ENCODE measurements at places on chromosomes 3 and 15.

DNA sequence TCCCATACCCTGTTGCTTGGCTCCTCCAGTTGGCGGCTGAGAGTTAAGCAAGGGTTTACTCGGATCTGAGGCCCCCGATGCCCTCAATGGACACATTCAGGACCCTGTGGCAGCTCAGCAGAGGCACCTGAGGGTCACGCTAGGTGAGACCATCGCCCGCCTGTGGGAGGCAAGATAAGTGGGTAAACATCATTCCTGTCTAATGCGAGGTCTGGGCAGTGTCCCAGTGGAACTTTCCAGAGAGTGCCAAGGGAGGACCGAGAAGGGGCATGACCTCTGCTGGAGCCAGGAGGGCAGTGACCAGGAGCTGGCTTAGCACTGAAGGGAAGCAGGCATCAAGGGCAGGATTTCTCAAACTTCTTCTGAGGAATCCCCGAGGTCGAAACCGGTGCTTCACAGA lies 65.4 kb upstream of the SEC61A1 start:
- DNase-seq = no peak

- no peak for DNase-seq
Measured at GRCh38 chr3:100630664-100631063, 21.3 kb downstream of the ADGRG7 start.

GRCh38 chr3:55486857-55487380 lies at the start of gene WNT5A:
Gene WNT5A (minus strand): TSS chr3:55487306. CDS start chr3:55486985, 321 bp downstream.
- no peak for DNase-seq

GRCh38 chr3:45639044-45639392 lies 44.5 kb downstream of the LIMD1 start:
- no peak for DNase-seq

GRCh38 chr3:30504939-30505338 lies 101.5 kb upstream of the TGFBR2 start:
- DNase-seq = no peak

- DNase-seq = no peak
Measured at GRCh38 chr15:66773129-66773873, 71.3 kb downstream of the SMAD6 start.

DNA sequence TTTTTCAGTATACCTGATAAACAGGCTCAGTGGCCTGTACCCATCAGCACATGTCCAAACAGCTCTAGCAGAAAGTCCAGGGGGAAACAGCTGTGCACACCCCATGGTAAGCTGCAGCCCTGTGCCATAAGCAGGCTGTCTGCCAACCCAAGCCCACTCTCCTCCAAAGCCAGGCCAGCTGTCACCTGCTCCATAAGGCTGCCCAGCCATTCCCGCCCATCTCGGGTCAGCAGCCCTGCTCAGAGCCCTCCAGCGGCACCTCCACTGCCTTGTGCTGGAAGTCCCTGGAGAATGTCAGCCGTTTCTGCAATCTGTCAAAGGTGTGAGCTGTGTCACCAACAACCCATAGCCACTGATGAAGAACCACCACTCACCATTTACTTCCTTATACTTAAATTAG lies 82.0 kb downstream of the NTRK3 start:
- DNase-seq = no peak

GRCh38 chr3:45367453-45367871 lies 20.9 kb upstream of the LARS2 start:
- no peak for DNase-seq

GRCh38 chr3:169186596-169186995 lies 476.9 kb downstream of the MECOM start:
- DNase-seq = no peak

DNA sequence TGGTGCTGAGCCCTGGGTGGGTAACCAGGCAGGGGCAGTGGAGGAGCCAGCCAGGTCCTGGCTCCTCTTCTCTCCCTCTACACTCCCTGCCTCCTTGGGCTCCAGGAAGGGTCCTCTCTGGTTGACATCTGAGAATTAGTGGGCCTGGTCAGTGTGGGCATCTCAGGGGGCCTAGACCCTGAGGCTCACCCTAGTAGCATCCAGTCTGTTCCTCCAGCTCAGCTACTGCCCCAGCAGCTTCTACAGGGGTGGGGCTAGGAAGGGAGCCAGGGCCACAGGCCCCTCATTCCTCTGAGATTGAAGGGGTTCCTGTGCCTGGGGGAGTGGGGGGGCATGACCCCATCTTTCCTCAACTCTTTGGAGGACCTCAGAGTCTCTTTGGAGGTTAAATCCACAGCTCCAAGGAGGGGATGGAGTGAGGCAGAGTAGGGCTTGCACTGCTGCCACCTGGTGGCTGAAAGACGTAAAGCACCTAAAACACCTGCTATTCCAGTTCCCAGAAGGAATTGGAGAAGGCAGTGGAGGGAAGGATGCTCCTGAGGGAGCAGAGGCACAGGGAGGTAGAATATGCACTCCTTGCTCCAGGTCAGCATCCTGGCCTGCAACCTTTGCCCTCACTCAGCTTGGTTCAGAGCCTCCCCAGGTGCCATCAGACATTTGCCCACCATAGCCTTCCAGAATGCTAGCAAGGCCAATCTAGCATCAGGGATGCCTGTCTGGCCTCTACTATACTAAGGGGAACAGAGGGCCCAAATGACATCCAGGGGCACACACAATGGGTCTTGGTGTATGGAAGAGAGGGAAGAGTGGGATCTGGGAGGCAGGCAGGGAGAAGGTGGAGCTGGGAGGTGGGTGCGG lies 25.1 kb downstream of the C3orf18 start:
- peak; percentile 56 for DNase-seq

- DNase-seq = no peak
Measured at GRCh38 chr3:191753196-191753595, 292.2 kb downstream of the PYDC2 start.

DNA sequence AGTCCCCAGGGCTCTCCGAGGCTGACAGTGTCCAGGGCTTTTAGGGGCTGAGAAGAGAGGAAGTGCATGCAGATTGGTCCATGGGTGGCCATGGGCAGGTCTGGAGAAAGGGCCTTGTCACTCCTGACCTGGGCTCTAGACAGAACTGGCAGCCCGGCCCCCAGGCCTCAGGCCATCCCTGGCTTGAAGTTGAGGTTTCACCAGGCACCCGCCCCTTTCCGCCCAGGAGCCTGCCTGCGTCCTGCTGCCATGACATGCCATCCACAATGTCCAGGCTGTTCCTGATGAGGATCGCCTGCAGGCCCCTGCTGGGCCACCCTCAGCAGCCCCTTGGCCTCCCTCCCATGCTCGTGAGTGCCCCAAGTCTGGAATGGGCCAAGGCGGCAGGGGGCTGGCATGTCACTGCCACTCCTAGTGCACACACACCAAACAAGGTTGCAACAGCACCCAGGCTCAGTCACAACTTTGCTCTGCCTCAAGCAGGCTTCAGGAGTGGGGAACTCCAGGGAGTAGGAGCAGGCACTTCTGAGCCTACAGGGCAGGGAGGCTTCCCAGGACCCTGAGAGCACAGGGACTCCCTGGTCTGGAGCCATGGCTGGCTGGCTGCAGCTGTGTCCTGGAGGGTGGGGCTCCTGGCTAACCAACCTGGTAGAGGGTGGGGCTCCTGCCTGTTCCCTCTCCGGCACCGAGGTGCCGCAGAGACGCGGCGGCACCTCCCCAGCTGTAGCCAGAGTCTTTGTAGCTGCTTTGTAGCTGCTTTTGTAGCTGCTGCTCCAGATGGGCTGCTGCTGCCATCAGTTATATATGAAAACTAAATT lies 1457.1 kb upstream of the GBE1 start:
- DNase-seq = no peak

GRCh38 chr3:126986001-126986400 lies 3.1 kb downstream of the PLXNA1 start:
- no peak for DNase-seq

GRCh38 chr3:178139116-178139515 lies 397.1 kb upstream of the KCNMB2 start:
- no peak for DNase-seq

GRCh38 chr3:111702996-111703985 lies 108.1 kb upstream of the ZBED2 start:
- DNase-seq = no peak

GRCh38 chr15:80967451-80967850 lies 22.2 kb downstream of the MESD start:
- DNase-seq = no peak

DNA sequence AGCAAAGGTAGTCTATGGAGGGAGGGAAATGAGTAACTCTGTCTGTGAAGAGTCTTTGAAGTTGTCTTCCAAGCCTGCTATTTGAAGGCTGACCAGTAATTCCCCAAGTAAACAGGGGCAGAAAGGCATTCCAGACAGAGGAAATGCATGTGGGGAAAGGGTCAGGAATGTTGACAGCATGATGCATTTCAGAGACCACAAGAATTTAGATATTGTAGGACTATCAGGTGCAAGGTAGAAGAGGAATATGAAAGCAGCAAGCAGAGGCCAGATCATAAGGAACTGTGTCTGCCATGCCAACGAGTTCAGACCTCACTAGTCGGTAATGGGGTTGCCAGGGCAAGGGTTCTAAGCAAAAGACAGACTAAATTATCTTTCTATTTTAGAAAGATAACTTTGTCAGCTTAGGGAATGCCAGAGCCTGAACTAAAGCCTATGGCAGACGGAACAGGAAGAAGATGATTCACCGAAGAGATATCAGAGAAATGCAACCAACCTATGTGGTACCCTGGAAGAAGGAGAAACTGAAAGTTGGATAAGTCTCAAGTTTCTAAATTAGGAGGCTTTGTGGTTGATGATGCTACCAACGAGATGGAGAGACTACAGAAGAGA lies 327.0 kb upstream of the RORA start:
- no peak for DNase-seq

DNA sequence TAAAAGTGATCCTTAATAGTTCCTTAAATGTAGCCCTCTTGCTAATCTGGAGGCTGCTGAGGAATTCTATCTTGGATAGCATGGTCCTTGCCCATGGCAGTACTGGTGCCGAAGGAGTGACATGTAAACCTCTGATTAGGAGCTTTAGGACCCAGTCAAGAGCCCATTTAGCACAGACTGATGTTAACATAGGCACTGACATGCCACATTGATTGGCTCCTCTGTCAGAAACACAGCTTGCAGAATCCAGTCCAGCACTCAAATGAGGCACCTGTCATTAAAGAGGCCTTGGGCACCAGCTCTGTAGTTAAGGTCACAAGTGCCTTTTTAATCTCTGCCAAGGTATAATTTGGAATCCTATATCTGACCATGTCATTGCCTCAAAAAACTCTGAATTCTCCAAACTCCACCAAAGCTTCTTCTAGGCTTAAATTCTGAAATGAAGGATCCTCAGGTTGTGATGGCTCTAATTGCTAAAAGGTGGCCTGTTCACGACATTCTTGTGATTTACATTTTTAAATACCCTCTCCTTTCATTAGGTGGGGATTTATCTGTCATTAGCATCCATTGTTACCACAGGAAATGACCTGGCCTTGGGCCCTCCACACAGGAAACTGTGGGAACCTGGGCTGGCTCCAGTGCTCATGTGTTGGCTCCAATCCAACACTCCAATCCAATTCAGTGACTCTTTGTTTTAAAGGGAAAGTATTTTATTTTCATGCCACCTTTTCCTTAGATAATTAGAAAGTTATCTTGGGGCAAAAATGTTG lies 57.3 kb upstream of the RNF7 start:
- no peak for DNase-seq

DNA sequence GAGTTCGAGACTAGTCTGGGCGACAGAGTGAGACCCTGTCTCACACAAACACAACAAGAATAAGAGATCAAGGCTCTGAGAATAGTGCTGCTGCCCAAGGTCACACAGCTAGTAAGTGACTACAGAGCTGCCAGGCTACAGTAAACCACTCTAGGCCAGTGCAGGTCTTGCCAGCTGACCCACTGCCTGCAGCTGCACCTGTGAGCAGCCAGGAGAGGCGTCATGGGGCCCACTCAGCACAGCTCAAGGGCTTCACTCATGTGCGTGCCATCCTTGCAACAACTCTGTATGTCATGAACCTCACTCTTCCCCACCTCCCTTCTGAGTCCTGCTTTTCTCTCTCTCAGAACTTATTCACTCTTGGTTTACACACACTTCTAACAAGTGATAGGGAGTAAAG lies 176.7 kb downstream of the SMAD6 start:
- DNase-seq = no peak

DNA sequence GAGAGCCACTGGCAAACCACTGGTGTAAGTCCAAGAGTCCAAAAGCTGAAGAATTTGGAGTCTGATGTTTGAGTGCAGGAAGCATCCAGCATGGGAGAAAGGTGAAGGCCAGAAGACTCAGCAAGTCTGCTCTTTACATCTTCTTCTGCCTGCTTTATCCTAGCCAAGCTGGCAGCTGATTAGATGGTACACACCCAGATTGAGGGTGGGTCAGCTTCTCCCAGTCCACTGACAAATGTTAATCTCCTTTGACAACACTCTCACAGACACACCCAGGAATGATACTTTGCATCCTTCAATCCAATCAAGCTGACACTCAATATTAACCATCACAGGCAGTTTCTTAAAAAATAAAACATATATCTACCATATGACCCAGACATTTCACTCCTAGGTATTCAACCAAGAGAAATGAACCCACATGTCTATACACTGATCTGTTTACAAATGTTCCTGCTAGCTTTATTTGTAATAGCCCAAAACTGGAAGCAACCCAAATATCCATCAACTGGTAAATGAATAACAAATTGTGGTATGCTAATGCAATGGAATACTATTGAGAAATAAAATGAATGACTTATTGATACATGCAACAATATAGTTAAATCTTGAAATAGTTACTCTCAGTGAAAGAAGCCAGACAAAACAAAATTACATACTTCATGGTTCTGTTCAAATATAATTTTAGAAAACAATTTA lies 373.8 kb downstream of the ZNF385D start:
- DNase-seq = no peak

- no peak for DNase-seq
Measured at GRCh38 chr3:136792556-136793330, 26.2 kb upstream of the SLC35G2 start.

DNA sequence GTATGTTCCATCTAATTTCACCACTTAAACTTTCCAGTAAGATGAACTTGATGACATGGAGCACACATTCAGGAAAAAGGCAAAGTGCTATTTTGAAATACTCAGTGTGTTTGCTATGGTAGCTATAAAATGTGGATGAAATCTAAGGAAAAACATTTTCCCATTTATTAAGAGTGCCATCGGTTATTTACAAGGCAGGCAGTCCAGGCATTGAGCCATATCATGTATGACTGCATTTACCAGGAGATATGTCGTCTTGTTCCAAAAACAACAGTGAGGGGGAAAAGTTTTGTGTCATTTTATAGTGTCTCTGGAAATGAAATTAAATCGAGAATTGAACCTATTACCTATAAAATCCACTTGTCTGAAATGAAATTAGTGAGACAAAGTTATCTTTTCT lies 13.7 kb downstream of the ANXA2 start:
- no peak for DNase-seq

DNA sequence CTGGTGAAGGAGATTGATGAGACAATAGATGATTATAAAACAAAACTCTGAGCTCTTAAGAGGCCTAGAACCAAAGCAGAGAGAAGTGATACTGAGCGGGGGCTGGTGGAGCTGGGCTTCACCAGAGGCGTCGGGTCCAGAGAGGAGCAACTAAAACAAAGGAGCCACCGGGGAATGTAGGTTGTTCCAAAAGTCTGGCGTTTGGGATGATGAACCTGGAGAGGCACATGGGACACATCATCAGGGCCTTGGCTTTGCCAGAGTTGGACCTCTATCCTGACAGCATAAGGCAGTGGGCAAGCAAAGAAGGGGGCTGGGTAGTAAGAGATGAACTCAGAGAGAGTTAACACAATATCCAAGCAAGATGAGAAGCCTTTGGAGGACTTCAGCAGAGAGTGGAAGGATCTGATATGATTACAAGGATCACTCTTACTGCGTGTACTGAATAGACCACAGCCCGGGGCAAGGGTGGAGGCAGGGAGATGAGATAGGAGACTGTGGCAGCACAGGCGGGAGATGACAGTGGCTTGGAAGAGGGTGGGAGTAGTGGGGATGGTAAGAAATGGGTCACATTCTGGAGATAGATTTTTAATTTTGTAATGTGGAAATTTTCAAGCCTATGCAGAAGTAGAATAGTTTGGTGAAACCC lies 36.0 kb upstream of the RASA2 start:
- no peak for DNase-seq
